CD4-positive, alpha-beta T cell treated with Interleukin-17A for 1 hour (primary cell): ENCODE measurements at places on chromosomes 11 and 22.

DNA sequence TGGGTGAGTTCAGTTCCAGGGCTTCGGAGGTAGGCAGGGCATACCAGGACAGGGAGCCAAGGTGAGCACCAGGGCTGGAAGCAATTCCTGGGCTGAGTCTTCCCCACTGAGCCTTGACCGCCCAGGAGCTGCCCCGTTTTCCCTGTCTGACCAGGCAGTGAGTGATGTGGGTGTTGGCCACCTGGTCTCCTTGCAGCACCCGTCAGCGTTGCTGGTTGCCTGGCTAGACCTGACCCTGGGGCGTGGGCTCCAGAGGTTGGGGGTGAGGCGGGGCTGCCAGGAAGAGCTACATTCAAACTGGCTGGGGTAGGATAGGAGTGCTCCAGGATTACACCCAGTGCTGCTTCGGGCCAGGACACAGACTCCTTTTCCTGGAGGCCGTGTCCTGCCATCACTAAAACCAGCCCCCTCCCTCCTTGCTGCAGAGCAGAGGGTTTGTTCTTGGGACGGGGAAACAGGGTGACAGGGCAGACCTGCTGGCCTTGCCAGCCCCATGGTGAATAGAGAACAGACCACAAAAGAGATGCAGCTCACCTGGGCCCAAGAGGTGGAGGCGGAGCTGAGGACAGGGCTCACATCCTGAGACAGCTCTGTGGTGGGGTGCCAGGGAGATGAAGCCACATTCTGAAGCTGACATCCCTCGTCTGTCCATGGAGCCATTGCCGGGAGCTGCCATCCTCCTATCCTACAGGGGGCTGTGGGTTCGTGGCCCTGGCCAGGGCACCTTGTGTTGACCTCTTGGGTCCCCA lies 14.2 kb downstream of the INCENP start:
- no peak for DNase-seq

GRCh38 chr11:35308157-35308556 lies 111.2 kb downstream of the SLC1A2 start:
- DNase-seq: no peak

- DNase-seq: no peak
Observed at GRCh38 chr22:46504584-46504983, 32.8 kb downstream of the CELSR1 start.

DNA sequence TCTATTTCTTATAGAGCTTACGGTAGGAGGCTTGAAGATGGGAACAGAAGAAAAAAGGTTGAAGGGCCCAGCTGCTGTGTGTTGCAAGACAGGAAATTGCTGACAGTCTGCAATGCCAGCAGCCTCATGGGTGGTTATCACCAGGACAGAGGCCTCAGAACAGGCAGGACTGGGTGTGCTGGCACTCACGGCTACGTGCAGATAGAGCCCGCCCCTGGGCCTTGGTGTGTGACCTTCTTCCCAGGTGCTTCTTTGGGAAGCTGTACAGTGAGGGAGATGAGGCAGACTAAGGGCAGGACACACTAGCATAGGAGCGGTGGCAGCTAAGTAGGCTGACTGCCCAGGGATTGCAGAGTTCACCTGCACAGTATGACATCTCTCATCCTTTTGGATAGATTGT lies 12.6 kb downstream of the PRAME start:
- DNase-seq: no peak
